Activated CD4-positive, alpha-beta memory T cell treated with anti-CD3 and anti-CD28 coated beads for 36 hours (primary cell): ENCODE measurements at places on chromosomes 13 and 19.

- no peak for DNase-seq
Measured at GRCh38 chr13:72536714-72537394, 190.6 kb downstream of the MZT1 start.

- DNase-seq: no peak
Measured at GRCh38 chr13:23921451-23921888, 24.2 kb upstream of the C1QTNF9B start.

GRCh38 chr13:113616991-113617749, 32.6 kb downstream of the TFDP1 start:
- no peak for DNase-seq

GRCh38 chr19:18436671-18437490, 1.1 kb downstream of the ISYNA1 start:
- peak; percentile 79 for DNase-seq

DNA sequence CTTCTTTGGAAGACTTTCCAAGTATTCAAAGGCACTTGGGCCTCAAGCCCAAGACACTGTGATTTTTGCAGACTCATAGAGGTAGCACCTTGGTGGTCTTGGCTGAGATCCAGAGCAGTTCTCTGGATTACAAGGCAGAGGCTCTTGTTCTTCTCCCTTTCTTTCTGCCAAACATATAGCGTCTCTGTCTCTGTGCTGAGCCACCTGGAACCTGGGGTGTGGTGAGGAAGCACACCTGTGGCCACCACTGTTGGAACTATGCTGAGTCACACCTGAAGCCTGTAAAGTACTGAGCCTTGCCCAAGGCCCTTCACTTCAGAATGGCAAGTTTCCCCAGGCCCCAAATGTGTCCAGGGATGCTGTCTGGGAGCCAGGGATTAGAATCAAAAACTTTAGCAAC, 127.5 kb downstream of the FREM2 start:
- no peak for DNase-seq

DNA sequence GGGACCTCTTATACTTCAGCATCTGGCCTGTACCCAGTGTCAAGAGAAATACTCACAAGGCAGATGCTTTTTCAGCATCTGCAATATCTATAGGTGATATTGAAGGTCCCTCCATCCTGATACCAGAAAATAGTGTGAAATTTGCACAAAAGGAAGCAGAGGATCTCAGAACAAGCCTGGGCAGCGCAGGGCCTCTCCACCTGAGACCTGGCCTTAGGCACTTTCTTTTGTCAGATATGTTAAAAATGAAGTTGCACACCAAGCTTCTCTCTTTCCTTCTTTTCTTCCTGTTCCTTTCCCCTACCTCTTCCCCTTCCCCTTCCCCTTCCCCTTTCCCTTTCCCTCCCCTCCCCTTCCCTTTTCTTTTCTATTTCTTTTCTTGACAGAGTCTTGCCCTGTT, 62.2 kb downstream of the ARHGEF18 start:
- no peak for DNase-seq

GRCh38 chr19:3206216-3206953, 18.1 kb upstream of the CELF5 start:
- DNase-seq: no peak

DNA sequence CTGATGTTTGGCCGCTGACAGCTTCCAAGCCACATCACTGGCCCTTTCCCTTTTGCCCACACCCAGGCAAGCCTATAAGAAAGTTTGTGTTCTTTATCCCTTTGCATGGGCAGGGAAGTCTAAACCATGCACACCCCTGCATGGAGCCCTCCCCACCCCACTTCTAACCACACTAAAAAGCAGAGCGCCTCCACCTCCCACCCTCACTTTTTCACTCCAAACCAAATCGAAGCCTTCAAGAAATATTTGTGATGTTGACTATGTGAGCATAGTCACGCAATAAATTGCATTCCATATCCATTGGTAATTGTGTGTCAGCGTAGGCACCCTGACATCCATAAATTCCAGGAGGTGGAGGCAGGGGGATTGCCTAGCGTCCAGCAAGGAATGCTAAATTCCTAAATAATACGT, 104.4 kb upstream of the LSM14A start:
- DNase-seq: no peak

- no peak for DNase-seq
Measured at GRCh38 chr19:51824281-51825005, 29.5 kb downstream of the FPR3 start.

GRCh38 chr19:54561840-54562239, 11.8 kb upstream of the LILRA2 start:
- no peak for DNase-seq

- no peak for DNase-seq
Measured at GRCh38 chr13:44816701-44817100, 172.6 kb downstream of the NUFIP1 start.

GRCh38 chr13:41639237-41639904, 182.0 kb downstream of the RGCC start:
- DNase-seq: no peak

DNA sequence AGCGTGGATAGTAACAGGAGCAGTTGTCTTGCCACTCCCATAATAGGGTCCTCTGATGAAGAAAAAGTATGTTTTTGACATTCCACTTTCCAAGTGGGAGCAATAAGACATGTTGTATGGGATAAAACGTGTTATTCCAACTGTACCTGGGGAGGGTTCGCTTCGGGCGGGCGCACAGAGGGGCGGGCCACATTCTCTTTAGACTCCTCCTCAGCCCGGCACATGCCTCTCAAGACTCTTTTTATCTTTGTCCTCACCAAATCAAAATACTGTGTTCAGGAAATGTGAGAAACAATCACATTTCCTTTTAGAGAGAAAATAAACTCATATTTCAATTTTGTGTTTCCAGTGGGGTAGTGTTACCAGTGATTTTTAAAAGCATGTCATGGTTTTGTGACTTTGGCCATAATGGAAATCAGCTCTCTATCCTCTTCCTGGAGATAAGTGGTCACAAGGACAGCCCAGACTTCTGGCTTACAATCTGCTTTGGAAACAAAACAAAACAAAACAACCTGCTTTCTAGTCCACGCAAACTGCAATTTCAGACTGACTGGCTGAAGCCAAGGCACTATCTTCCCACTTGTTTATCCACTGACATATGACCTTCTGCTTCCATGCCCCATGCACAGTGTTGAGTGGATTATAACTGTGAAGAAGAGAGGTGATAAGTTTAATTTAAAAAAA, 276.1 kb downstream of the NALCN start:
- no peak for DNase-seq

GRCh38 chr19:32287811-32288227, 57.6 kb upstream of the ZNF507 start:
- DNase-seq: peak; percentile 44

- DNase-seq: no peak
Measured at GRCh38 chr19:55042688-55043087, 4.6 kb upstream of the GP6 start.

- no peak for DNase-seq
Measured at GRCh38 chr19:52258426-52258825, 11.0 kb upstream of the ZNF766 start.

DNA sequence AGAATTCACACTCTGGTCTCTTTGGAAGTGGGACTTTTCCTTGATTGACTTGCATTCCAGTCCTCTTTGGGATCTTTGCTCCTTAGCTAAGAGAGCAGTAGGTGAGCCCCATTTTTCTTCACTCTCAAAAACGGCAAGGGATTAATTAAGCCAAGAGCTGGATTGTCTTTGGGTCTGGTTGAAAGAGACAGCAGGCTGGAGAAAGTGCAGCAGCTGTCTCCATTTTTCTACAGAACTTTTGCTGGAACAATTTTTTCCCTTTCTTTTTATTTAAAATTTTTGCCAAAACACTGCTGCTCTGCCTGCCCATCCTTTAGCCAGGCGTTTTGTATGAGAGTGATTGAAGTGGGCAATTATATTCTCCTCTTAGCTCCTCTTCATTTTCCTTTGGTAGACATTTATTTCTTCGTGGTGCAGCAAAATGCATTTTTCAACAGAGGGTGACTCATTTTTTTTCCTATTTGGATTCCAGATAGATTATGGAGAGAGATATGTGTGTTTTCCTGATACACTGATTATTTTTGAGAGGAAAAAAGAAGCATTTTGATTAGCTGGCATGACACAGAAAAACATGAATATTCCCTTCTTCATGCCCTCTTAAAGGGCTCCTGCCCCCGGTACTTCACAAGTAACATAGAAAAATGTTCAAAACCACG, 371.2 kb upstream of the NBEA start:
- no peak for DNase-seq

DNA sequence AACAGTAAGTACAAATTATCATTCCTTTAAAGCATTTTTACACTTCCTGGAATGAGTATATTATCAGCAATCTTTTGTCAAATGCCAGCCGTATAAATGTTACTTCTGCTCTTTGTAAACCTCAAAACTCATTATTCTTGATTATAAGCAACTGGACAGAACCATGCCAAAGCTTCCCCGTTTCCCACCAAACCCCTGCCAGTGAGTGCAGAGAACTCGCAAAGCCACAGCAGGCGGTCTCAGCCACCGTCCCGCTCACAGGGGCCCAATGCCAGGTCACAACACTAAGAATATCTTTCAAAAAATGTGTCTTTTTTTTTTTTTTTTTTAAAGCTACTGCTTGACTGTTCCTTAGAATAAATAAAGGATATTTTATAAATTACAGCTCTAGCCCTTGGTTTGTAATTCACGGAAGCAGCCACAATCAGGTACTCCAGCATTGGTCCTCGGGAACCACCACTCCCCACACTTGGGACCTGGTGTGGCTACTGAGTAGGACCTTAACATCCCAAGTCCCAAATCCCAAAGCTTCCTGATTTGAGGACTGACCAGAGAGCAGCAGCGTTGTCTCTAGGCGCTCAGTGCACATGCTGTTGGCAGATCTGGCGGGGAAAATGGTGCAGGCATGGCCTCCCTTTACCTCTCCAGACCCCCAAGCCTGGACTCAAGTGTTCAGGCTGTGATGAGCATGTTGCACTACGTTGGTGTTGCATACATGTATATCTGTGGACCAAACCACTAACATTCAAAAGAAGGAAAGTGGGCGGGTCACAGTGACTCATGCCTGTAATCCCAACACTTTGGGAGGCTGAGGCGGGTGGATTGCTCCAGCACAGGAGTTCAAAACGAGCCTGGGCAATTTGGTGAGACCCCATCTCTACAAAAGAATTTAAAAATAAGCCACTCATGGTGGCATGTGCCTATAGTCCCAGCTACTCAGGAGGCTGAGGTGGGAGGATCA, 19.0 kb downstream of the KCTD15 start:
- DNase-seq: no peak

DNA sequence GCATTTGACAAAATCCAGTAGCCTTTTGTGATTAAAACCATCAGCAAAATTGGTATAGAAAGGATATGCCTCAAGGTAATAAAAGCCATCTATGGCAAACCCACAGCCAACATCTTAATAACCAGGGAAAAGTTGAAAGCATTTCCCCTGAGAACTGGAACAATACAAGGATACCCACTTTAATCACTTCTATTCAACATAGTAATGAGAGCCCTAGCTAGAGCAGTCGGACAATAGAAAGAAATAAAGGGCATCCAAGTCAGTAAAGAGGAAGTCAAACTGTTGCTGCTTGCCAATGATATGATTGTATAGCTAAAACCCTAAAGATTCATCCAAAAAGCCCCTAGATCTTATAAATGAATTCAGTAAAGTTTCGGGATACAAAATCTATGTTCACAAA, 1510.3 kb downstream of the PCDH9 start:
- DNase-seq: no peak

- no peak for DNase-seq
Measured at GRCh38 chr13:106212386-106213010, 323.0 kb downstream of the EFNB2 start.

- no peak for DNase-seq
Measured at GRCh38 chr13:35489050-35489449, 12.6 kb upstream of the MAB21L1 start.

DNA sequence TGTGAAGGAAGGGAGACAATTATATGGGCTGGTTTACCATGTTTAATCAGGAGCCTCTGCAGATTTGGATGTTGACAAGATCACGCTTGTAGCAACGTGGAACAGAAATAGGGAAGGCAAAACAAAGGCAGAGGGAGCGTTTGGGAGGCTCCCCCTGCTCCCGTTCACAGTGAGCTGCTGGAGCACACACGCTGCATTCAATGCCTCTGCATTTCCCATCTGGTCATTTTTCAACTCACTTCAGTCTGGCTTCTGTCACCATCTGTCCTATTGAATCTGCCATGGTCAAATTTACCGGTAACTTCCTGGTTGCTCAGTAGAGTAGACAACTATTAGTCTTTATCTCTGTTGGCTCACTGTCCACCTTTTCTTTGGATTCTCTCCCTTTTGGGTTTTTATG, 91.0 kb downstream of the NHLRC3 start:
- DNase-seq: no peak

GRCh38 chr19:51417107-51417809, at the start of gene SIGLEC10:
Gene SIGLEC10, minus strand, starts transcription at chr19:51417642. Its CDS starts 61 bp downstream, at chr19:51417581.
- peak; percentile 72 for DNase-seq

GRCh38 chr13:36840718-36841250, 21.8 kb downstream of the RFXAP start:
- no peak for DNase-seq

- DNase-seq: no peak
Measured at GRCh38 chr19:29531458-29532025, 5.7 kb downstream of the VSTM2B start.

DNA sequence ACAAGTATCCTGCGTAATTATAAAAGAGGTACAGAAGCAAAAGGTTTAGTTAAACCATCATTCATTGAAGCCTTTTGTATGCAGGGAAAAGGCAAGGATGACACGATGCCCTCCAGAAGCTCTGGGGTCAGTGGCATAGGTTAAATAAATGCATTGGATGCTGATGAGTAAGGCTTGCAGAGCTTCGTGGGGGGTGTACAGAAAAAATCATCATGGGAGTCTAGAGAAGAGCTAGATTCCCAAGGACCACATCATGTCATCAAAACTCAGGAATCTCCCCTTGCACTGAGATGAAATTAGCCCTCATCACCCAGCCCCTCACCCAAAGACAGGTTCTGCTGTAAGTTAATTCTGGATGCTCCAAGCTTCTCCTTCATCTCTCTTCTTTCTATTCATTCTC, 8.3 kb downstream of the FPR1 start:
- DNase-seq: no peak

DNA sequence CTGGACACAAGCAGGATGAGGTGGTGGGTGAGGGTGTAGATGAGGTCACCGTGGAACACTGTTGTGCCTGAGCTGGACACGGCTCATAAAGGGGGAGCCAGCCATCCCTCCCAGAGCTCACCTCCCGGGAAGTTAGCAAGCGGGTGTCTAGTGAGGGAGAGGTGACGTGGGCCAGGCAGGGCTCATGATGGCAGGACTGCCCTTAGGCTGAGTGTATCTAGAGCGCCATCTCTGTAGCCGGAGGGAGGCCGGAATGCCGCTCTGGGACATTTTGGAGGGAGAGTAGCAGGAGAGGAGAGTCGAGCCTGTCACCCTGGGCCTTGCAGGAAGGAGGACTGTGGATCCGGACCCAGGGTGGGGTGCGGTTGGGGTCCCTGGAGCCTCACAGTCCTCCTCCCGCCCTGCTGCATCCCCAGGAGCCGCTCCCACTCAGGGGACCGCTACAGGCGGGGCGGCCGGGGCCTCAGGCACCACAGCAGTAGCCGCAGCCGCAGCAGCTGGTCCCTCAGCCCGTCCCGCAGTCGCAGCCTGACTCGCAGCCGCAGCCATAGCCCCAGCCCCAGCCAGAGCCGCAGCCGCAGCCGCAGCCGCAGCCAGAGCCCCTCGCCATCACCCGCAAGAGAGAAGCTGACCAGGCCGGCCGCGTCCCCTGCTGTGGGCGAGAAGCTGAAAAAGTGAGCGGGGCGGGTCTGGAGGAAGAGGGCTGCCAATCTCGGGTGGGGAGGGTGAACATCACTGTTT, 9.2 kb downstream of the ZNF296 start:
- DNase-seq: no peak

- no peak for DNase-seq
Measured at GRCh38 chr13:97749174-97749573, 204.3 kb upstream of the IPO5 start.

GRCh38 chr19:16851031-16851712, 22.0 kb downstream of the SIN3B start:
- no peak for DNase-seq

GRCh38 chr13:97004096-97004876, 10.0 kb upstream of the OXGR1 start:
- no peak for DNase-seq
